ENCODE measurements at places on chromosomes 6 and 20. TPM values are rescaled to one million over a fixed set of nuclear protein-coding genes. Genes with fewer than 3 reads are reported as not detected.

GRCh38 chr6:42940493-42941045 lies 11.3 kb downstream of the CNPY3 start:
- no peak overlapping the region for H3K27ac ChIP-seq
- H3K4me1 ChIP-seq, result peaks cover 1% of the 10 kb centered on the region
- peaks cover 36% of the 10 kb centered on the region for H3K36me3 ChIP-seq

TCP11 gene
- total RNA-seq, result not detected

DNA sequence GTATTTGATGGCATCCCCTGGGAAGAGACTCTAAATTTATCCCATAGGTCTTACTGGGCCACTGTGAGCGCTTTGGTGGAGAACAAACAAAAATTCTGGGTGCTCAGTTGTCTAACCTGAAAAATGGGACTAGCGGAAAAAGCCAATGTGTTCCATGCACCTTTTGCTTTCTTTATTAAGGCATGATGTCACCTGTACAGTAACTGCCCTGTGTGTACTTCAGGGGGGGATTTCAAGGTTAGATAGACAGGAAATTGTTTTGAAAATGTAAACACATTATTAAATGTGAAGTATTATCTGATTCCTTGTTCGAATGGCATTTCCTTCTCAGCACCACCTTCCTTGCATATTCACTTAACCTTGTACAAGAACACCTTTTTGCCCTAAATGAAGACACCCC lies 1.2 kb upstream of the EDN1 start:
- no peak overlapping the region for H3K4me3 ChIP-seq
- H3K27ac ChIP-seq, result peak overlapping the region; percentile 3
- peaks cover 50% of the 10 kb centered on the region for H3K27me3 ChIP-seq
- H3K4me1 ChIP-seq, result peaks cover 13% of the 10 kb centered on the region
- no peak for DNase-seq

GRCh38 chr20:3045042-3045815 lies 623 bp upstream of the MRPS26 start:
- H3K4me1 ChIP-seq, result peaks cover 35% of the 10 kb centered on the region
- peaks cover 41% of the 10 kb centered on the region for H3K36me3 ChIP-seq
- no peaks in the 10 kb centered on the region for H3K27me3 ChIP-seq
- no peak for DNase-seq
- peak overlapping the region; percentile 74 for H3K4me3 ChIP-seq
- H3K27ac ChIP-seq, result peak overlapping the region; percentile 70

FABP7 gene
- not detected for total RNA-seq

GSTA3 gene
- not detected for total RNA-seq

ELOVL5 gene
- 157 TPM for total RNA-seq

DNA sequence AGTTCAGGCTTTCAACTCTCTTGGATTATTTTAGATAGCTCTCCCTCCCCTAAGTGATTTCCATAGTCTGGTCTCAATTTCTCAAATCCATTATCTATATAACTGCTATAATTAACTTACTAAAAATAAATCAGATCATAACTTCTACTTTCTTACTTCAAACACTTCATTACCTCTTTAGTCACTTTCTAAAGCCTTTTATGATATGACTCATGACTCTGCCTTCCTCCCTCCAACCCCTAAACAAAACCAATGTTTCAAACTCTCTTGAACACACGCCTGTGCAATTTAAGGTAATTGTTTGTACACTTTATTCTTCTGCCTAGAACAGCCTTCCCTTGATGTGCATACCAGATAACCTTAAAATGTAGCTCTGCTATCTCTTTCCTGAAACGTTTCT lies 100.5 kb downstream of the LMBRD1 start:
- H3K36me3 ChIP-seq, result peaks cover 30% of the 10 kb centered on the region
- H3K27ac ChIP-seq, result no peak overlapping the region
- no peaks in the 10 kb centered on the region for H3K27me3 ChIP-seq
- H3K4me1 ChIP-seq, result peaks cover 7% of the 10 kb centered on the region
- no peak for DNase-seq
- no peak overlapping the region for H3K4me3 ChIP-seq

TGM2 gene
- total RNA-seq, result 0.38 TPM

SYCP2L gene
- total RNA-seq, result not detected

DNA sequence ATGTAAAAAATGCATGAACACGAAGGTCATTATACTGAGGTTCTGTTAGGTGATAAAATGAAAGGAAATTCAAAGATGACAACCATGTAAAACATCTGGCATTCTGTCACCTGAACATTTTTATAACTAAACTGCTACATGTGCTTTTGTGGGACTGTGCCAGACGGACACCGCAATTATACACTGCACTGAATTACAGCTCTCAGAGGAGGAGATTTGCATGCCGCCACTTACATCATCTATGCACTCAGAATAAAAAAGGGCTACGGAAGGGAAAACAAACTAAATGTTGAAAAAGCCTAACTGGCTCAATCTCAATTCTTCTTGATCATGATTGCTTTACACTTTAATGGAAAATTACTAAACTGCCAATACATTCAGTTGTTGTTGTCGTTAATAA lies 614.0 kb upstream of the EYS start:
- H3K4me1 ChIP-seq, result no peaks in the 10 kb centered on the region
- H3K4me3 ChIP-seq, result no peak overlapping the region
- no peak overlapping the region for H3K27ac ChIP-seq
- no peaks in the 10 kb centered on the region for H3K27me3 ChIP-seq
- H3K36me3 ChIP-seq, result no peaks in the 10 kb centered on the region
- no peak for DNase-seq

HLA-DOB gene
- 1.5 TPM for total RNA-seq

Data from activated CD4-positive, alpha-beta memory T cell treated with anti-CD3 and anti-CD28 coated beads, Interleukin-2, amount 10 ng/mL, durations not matched to agents 7 days and 5 days (primary cell).